OCI-M1 (cell line): ENCODE measurements at places on chromosomes 4 and X.

DNA sequence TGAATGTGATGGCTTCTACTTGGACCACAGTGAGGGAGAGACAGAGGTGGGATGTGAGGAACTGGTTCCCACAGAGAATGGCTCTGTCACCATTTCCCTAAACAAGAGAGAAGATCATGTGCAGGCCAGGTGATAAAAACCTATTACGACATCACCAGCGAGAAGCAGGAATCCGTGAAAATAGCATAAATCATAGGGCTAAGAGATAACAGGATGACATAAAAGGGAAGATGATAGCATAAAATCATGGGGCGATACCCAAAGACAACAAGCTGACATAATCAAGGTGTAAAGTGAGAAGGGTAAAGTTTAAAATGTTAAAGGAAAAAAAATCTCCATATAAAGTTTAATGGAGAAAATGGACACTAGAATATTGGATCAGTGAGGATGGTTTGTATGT lies 205.5 kb upstream of the SLIT2 start:
- DNase-seq, result no peak

- DNase-seq, result no peak
Observed at GRCh38 chr4:78904143-78904542, 35.1 kb downstream of the PAQR3 start.

DNA sequence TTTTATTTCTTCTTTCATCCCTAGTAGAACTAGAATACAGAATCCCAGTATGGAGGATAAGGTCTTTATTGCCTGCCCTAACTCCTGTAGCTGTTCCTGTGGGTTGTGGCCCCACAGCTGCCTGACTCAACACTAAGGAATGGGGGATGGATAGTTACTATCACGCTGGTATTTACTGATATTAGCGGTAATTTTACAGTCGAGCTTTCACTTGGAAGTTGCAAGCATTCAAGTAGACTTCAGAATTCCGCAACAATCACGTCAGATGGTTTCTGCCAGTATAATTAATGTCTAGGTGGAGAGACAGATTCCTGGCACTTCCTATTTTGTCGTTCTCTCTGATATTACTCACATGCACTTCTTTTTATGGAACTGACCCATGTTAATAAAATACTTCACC lies 489.8 kb downstream of the PABPC4L start:
- DNase-seq, result no peak

- DNase-seq, result no peak
Observed at GRCh38 chr4:73309211-73309610, 50.6 kb upstream of the ANKRD17 start.

DNA sequence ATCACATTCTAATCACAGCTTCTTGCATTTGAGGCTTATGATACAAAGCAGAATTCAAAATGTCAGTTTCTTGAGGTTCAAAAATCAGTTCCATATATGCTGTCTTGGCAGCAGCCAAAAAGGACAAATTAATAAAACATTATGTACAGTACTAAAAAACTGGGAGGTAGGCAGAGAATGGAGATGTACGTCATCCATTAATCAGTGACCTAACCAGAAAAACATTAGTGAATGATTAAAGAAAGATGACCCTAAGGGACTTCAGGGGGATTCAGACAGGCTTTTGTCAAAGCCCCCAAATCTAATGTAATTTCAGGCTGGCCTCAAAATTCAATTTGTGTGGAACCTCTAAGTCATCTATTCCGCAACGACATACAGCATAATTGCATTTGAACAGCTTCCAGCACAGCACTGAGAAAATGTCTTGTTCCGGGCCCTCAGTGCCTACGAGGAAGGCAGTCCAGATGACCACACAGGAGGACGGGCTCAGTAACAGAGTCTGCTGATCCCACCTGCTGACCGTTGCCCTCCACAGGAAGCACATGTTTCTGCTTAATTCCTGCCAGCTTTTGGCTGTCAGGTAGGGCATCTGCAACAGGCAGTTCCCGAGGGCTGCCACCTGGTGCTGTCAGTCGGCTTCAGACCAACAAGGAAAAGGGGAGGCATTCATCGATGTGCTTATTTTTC lies 83.8 kb upstream of the HHIP start:
- no peak for DNase-seq

GRCh38 chr4:175530655-175531054 lies 281.4 kb downstream of the GPM6A start:
- DNase-seq, result no peak

DNA sequence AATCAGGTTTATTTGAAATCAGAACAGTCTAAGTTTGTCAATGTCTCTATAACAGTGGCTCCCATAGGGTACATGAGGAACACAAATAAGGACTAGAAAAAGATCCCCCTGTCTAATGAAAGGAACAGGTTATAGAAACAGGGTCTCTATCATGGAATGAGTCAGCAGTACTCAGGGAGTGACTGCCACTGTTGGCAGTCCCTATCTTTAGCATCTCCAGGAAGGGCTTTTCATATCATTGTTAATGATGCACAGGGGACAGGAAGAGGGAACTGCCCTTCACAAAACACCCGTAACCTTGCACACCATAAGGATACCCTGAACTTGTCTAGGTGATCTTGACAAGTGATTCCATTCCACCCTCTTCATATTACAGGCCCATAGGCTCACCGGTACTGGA lies 38.5 kb upstream of the SMIM10L2A start:
- DNase-seq, result no peak
